ENCODE measurements at places on chromosomes 16 and 17.

DNA sequence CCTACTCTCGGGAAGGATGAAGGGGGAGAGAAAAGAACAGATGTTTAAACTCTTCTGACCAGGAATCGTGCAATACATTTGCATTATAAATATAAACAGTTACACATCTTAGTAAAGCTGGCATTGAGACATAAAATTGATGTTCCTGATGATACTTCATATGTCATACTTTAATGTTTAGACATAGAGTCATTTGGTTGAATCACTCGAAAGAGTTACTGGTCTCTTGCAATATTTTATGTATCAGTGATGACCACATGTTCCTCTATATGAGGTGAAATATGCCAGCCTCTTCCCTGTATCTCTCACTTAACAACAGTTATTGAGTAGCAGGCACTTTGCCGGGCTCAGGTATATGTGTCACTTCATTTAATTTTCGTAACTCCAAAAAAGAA is 49.7 kb upstream of the PMFBP1 start:
- DNase-seq, result no peak

- no peak for DNase-seq
These were observed 82.8 kb downstream of the MYH13 start for GRCh38 chr17:10290041-10290440.

- no peak for DNase-seq
These were observed 9.9 kb upstream of the FOXJ1 start for GRCh38 chr17:76150712-76151622.

GRCh38 chr16:11409398-11409797 is 64.1 kb downstream of the RMI2 start:
- DNase-seq, result no peak

GRCh38 chr16:3023415-3023668 is 400 bp downstream of the HCFC1R1 start:
- no peak for DNase-seq

GRCh38 chr16:67548265-67549126 is 13.8 kb upstream of the CTCF start:
- no peak for DNase-seq

- DNase-seq, result no peak
These were observed 16.1 kb downstream of the GNAO1 start for GRCh38 chr16:56207421-56207820.

GRCh38 chr17:77700165-77700881 is 258.2 kb upstream of the TNRC6C start:
- DNase-seq, result no peak

- no peak for DNase-seq
These were observed 50.0 kb downstream of the NUP93 start for GRCh38 chr16:56779906-56780305.

DNA sequence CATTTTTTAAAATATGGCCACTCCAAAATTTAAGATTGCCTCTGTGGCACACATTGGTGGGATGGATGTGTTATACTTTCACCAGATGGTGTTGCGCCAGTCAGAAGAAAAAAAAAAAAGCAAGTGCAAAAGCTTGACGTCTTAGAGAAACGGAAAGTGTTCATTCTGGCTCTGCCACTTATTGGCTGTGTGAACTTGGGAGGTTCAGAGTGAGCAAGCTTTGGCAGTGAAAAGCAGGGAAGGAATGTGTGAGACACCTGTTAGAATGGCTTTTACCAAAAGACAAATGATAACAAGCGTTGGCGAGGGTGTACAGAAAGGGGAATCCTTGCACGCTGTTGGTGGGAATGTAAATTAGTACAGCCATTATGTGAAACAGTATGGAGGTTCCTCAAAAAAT is 298.0 kb downstream of the TMEM114 start:
- DNase-seq, result no peak

GRCh38 chr17:33234930-33235685 is 58.0 kb downstream of the ASIC2 start:
- DNase-seq, result peak; percentile 79

- DNase-seq, result no peak
These were observed 81.1 kb downstream of the CACNG1 start for GRCh38 chr17:67125417-67125816.

DNA sequence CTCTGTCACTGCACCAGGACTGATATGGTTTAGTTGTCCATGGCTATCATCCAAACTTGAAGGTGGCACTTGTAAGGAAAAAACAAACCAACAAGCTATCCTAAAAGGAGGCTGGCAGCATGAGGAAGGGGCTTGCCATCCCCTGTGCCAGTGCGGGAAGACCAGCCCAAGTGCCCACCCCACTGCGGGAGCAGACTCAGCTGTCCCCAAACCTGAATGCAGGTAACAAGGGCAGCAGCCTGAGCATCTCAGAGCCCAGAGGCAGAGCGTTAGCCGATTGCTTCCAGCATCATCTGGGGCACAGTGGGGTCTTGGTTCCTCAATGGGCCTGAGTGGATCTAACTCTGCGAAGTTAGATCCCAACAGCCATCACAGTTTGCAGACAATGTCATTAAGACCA is 29.2 kb upstream of the C16orf78 start:
- DNase-seq, result no peak

GRCh38 chr16:48143812-48144368 is 11.9 kb downstream of the ABCC12 start:
- no peak for DNase-seq

GRCh38 chr16:15834502-15834901 is 22.3 kb downstream of the MYH11 start:
- no peak for DNase-seq

Measured in AG04450 (cell line).